ENCODE measurements at places on chromosomes 16 and 17. TPM values are rescaled to one million over a fixed set of nuclear protein-coding genes. Genes with fewer than 3 reads are reported as not detected.

DNA sequence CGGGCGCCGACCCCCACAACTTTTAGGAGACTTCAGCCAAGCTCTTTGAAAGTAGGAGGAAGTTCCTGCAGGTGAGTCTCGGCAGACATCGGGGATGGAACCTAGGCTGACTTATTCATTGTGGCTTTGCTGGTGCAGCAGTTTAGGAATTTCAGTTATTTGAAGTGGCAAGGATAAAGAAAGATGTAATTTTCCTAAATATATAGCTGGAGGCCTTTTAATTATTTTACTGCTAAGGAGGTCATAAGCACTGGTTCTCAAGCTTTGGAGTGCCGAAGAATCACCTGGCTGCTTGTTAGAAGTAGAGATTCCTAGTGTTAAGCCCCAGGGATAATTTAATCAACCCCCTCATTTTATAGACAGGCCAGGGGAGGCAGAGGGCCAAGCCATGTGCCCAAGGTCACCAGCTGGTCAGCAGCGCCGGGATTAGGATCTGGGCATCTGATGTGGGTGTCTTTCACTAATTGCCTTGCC, 28.9 kb upstream of the BCAR1 start:
- DNase-seq = no peak

GRCh38 chr17:4444782-4445473, 11.2 kb downstream of the SPNS3 start:
- DNase-seq = no peak

DNA sequence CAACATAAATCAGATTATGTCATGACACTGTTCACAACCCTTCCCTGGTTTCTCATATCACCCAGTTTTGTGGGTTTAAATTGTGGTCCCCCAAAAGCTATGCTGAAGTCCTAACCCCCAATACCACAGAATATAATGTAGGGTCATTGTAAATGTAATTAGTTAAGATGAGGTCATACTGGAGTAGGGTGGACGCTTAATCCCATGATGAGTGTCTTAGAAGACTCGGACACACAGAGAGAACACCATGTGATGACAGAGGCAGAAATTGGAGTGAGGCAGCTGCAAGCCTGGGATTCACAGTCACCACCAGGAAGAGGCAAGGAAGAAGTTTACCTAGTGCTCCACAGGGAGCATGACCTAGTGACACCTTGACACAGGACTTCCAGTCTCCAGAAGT, 197.8 kb downstream of the SALL1 start:
- DNase-seq = no peak

DNA sequence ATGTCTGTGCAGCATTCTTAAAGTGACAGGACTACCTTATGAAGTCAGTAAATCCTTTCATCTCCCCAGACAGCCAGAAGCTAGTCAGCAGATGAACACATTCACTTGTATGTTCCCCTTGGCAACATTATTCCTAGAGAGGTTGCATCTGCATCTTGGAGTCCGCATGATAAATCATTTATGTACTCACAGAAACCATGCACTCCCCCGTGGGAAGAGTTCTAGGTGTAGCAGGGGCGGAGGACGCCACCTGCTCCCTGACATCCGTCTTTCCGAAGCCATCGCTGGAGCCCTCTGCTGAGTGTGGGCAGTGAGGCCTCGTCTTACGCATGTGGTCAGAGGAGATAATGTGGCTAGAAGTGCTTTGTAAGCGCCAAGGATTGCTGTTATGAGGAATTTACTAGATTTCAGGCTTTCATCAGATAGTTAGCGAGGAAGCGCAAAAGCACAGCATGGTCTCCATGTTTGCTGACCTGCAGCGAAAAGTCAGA, 144.5 kb downstream of the RPTOR start:
- no peak for DNase-seq

EPX gene
- total RNA-seq = not detected

FBXW10 gene
- total RNA-seq = 0.07 TPM

ACE gene
- 5.4 TPM for total RNA-seq

GNAO1 gene
- 20.0 TPM for total RNA-seq
